ENCODE measurements at places on chromosomes 2 and 18.

DNA sequence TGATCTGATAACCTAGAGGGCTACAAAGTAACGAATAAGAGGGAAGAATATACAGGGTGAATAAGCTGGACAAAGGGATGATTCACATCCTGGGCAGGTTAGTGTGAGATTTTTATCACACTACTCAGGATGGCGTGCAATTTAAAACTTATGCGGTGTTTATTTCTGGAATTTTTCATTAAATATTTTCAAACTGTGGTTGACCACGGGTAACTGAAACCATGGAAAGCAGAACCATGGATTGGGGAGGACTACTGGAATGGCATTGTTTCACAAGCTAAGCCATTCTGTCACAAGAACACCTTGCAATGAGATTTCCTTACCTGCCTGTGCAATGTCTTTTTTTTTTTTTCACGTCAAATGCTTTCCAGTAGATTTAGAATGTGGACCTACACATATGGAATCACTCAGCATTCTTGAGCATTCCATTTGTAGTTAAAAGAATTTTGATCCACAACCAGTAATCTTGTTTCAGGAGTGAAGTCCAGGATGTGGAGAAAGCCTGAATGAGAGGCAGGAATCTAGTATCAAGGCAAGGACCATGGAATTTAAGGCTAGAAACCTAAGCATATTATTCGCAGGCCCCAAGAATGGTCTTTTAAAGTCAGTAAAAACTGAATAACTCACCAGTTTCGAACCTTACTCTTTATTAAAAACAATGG is 8.0 kb upstream of the CDK15 start:
- no peak for DNase-seq

GRCh38 chr2:209640358-209640757 is 131.3 kb upstream of the UNC80 start:
- DNase-seq, result no peak

DNA sequence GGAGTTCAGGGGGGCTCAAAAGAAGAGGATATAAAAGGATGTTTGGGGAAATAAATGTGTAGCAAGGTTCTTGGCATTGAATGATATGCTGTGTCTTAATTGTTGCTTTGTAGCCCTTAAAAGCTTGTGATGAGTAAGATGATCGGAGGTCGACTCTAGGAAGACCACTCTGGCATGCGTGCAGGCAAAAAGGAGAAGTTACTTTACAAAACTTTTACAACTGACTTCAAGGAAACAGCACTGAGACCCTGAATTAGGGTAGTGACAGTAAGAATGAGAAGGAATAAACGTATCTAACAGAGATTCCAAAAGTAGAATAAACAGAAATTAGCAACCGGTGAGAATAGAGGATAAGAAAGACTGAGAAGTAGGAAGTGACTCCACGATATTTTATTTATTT is 228.7 kb upstream of the TANK start:
- no peak for DNase-seq

DNA sequence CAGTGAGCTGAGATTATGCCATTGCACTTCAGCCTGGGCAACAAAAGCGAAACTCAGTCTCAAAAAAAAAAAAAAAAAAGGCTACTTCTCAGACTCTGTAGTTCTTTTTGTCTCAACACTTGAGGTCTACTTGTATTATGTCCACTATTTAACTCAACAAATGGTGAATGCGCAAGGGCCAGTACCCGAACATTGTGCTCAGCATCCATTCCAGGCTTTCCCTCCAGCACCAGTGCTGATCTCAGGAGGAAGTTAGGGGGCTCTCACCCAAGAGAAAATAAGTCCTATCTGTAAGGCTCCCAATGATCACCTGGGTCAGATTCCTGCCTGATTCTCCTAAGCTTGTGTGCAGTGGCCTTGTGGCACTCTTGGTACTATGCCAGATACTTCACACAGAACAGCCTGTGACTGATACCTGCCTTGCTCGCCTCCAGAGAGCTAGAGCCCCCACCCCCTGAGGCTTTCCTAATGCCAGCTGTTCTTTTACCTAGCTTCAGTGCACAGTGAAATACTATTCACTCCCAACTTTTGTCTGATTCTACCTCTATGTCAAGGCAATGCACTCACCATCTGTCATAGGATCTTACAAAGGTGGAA is 74.9 kb downstream of the INO80D start:
- no peak for DNase-seq

DNA sequence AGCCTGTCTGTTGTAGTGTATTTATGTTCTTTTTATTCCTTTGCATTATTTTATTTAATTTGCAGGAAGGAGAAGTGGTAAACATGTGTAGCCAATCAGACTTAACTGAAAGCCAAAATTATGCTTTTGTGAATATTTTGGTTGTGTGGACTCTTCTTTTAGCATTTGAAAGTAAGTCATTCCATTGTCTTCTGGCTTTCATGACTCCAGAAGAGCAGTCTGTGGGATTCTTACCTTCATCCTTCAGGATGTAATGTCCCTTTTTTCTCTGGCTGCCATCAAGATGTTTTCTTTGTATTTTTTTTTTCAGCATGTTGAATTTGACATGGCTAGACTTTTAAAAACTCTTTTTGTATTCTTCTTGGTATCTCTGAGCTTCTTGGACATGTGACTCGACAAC is 895.2 kb upstream of the ZEB2 start:
- DNase-seq, result no peak

DNA sequence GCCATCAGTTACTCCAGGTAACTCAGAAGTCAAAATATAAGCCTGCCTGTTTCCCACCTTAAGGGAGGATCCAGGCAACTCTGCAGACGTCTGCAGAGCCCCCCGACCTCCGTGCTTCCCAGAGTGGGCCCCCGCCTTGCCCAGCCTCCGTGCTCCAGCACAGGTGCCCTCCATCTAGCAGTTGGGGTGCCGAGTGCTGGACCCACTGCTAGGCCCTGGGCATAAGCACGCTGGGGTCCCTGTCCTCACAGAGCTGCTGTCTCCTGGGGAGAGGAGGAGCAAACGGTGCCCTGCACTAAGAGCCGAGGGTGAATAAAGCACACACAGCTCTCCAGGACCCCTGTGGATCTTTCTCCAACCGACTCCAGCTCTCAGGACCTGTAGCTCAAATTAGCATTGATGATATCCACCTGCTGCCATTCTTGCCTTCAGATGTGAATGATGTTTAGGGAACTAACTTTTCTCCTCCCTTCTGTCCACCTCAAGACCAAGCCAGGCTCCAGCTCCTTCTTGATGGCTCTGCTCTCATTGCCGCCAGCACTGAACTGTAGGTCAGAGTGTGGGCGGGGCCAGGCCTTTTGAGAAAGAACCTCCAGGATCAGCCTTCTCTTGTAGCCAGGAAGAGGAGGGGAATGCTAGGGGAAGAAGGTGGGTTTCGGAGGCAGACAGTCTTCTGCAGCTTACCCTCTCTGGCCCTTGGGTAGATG is 121.2 kb downstream of the SMAD7 start:
- no peak for DNase-seq

DNA sequence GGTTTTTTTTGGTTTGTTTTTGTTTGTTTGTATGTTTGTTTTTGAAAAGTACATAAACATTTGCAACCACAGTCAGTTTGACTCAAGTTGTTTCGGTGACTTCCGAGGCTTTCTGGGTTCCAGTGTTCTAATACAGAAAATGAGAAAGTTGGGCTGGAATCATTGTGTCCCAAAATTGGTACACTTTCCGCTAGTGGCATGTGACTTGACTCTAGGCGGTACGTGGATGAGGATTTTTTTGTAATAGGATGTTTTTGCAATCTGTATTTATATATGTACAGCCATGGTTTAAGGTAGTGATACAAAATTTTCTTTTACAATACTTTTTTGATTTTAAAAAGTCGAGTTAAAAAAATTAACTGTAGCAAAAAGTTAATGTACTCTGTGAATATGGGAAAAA is 1.7 kb downstream of the MFF start:
- no peak for DNase-seq

DNA sequence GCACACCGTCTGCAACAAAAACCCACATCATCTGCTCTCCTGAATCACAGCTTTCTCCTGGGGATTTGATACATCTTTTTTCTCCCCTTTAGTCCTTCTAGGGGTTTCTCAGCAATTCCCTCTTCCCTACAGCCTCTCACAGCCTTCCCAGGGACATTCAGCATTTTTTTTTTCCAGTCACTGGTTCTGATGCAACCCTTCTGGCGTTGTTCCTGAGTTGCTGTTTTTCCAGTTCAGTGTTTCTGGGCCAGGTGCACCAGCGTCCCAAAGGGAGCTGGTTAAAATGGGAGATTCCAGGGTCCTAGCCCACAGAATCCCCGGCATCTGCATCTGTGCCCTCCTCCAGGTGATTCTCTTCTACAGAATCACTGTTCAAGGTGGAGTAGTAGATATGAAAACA is 36.1 kb downstream of the ADCY3 start:
- DNase-seq, result no peak

DNA sequence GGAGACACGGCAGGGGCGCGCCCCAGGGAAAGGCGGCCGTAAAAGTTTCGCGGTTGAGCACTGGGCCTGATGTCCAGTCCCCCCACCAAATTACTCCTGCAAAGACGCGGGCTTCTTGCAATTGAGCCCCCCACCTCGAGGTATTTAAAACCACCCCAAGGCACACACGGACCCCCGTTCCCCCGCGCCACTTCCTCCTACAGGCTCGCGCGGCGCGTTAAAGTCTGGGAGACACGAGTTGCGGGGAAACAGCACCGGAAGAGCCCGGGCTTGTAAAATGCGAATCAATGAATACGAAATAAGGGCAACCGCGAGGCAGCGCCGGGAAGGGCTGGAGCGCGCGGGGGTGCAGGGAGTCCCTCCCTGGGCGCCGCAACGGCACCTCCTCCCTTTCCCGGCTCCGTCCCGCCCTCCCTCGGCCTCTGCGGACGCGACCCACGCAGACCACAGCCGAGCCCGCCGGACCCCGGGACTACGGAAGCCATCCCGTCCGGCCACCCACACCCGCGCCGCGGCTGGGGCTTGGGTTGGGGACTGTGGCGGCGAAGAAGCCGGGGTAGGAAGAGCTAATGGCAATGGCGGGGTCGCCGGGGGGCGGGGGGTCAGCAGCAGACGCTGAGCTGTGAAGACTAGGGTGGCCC is 918 bp upstream of the NETO1 start:
- DNase-seq, result peak; percentile 18

DNA sequence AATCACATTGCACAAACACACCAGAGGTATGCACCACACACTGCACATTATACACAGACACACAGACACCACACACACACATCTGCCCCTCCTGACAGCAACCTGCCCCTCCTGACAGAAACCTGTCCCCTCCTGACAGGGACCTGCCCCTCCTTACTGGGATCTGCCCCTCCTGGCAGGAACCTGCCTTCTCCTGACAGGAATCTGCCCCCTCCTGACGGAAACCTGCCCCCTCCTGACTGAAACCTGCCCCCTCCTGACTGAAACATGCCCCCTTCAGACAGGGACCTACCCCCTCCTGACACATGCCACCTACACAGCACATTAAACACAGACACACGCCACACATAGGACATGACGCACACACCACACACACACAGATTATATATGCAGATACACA is 88.9 kb downstream of the PXDN start:
- no peak for DNase-seq

- no peak for DNase-seq
Measured at GRCh38 chr2:224217962-224218347, 178.9 kb upstream of the SERPINE2 start.

DNA sequence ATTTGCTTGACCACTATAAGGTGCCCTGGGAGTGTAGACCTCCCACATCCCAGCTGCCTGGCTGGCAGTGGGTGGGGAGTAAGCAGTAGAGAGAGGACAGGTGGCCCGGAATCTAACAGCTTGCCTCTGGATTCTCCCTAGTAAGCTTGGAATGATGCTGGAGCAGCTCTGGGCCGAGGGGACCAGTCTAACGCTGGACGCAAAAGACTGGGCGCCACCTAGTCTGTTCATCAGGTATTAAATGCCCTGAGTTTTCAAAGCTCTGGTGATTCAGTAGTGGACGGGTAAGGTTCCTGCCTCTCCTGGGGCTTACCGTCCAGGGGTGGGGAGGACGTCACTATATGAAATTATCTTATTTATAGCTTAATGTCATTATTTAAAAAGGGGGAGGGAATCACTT is 648 bp upstream of the LYPD6B start:
- no peak for DNase-seq

GRCh38 chr2:162968306-162968705 is 129.7 kb upstream of the KCNH7 start:
- DNase-seq, result no peak

DNA sequence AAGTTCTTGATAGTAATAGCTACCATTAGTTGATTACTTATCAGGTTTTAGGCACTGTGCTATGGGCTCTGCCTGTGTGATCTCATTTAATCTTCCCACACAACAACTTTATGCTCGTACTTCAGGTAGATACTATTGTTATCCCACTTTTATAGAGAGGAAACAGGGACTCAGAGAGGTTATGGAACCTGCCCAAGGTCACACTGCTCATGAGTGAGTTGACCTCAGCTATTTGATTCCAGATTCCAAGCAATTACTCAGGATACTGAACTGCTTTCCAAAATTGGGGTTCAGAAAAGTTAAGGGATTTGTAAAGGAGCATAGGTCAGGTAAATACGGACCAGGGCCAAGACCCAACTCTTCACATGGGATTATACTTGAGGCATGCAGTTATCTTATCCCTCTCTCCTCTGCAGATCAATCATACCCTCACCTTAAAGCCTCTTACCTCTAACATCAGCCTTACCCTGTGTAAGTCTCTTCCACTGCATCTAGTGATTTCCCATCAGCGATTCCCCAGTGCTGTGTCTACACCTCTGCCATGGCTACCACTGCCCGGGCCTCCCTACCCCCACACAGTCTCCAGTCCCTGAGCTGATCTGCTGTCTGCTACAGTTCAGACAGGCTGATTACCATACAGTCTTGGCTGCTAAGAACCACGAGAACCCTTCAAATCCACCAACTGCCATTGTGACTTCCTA is 74.4 kb downstream of the ANTXR1 start:
- DNase-seq, result no peak

- DNase-seq, result no peak
Measured at GRCh38 chr2:181185948-181186347, 205.5 kb downstream of the UBE2E3 start.

- DNase-seq, result no peak
Measured at GRCh38 chr2:198523710-198524109, 719.3 kb downstream of the PLCL1 start.

DNA sequence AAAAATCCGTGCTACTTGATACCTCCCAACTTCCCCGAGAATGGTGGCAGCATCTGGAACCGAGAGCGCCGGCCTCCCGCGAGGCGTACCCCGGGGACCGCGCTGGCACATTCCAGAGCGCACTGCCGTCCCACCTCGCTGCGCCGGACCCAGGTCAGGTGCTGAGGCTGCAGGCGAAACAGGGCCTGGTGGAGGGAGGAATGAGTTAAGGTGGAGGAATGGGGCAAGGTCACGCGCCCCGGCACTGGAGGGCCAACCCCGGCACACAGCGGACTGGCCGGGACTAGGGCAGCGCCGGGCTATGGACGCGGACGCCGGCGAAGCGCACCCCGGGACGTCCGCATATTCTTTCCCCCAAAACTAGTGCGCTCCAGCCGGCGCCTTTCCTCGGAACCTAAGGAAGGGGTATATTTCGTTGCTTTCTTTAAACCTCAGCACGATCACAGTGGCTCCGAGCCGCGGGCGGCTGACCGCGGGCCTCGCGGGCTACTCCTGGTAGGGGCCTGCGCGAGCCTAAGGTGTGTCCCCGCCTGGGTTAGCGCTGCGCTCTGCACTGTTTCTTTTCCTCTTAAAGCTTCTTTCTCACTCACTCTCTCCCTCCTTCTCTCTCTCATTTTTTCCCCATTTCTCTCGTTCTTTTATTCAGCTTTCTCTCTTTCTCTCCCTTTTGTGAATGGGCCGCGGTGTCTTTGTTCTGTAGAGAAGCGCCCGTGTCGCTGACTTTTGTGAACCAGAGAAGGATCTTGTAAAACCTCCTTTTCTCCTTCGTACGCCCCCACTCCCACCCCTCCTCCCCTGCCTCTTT is 2.1 kb upstream of the OTX1 start:
- peak; percentile 53 for DNase-seq
